ENCODE measurements at places on chromosomes 6 and 20.

DNA sequence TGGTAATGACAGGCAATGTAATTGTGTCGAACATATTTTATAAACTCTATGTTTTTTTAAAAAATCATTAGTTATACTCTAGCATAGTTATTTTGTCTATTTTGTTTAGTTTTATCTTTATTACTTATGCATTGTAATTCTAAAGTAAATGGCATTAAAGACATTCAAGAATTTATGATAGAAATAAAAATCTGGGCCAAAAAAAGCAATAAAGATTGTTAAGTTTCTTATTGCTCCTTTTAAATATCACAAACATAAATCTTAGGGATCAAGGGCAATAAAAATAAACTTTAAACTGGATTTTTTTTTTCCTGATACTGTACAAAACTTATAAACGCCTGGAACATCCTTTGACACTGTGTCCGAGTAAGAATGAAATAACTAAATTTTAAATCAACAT is 931.5 kb upstream of the EYS start:
- no peak for DNase-seq

GRCh38 chr20:33677991-33678702 is 3.9 kb upstream of the NECAB3 start:
- DNase-seq, result no peak

- no peak for DNase-seq
Observed at GRCh38 chr6:26531897-26532296, 6.3 kb upstream of the HMGN4 start.

DNA sequence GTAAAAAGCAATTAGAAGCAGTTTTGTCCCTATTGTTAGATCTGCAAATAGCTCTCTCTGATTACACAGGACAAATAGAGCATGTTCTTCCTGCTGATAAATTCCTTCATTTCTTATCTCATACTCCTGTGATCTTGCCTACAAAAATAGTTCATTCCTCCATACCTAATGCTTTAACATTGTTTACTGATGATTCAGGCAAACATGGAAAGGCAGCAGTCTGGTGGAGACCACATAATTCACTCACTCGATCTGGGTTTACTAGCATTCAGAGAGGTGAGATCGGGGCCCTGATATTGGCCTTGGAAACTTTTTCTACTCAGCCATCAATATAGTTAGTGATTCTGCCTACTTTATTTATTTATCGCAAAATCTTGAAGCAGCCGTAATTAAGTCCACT is 20.2 kb downstream of the HLA-DPA1 start:
- DNase-seq, result no peak

DNA sequence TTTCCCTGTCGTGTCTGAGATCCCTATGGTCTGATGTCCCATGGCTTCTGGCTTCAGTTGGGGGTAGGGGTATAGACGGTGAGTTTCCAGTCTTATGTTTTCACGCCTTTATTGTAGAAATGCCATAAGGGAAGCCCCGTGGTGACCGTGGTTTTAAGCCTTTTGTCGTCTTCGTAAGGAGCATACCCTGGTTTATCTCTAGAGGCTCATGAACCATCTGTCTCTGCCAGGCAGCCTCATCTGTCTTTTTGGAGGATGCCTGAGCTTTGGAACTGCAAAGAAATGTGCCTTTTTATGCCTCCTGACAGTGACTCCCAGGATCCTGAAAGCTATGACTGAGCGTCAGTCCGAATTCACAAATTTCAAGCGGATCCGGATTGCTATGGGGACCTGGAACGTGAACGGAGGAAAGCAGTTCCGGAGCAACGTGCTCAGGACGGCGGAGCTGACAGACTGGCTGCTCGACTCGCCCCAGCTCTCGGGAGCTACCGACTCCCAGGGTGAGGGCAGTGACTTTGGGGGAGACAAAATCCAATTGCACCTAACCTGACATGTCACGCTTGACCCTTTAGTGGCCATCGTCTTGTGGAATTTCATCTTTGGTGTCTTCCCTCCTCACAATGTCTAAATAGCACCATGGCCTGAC is 84.6 kb downstream of the SYNJ2 start:
- DNase-seq, result no peak

All from NCI-H1048 (cell line).